Neural crest cell (in vitro differentiated cells): ENCODE measurements at places on chromosomes 4 and X.

- DNase-seq, result no peak
Observed at GRCh38 chr4:128603081-128603480, 206.4 kb upstream of the JADE1 start.

DNA sequence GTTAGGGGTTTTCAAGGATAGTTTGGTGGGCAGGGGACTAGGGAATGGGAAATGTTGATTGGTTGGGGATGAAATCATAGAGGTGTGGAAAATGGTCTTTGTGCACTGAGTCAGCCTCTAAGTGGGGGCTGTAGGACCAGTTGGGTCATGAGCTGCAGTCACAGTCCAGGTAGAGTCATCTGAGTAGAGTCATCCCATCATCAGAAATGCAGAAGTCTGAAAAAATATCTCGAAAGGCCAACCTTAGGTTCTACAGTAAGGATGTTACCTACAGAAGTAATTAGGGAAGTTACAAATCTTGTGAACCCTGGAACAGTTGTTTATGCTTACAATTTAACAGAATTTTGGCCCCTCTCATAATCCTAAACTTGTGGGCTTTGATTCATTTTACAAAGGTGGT, 63.4 kb upstream of the AP1S2 start:
- no peak for DNase-seq

DNA sequence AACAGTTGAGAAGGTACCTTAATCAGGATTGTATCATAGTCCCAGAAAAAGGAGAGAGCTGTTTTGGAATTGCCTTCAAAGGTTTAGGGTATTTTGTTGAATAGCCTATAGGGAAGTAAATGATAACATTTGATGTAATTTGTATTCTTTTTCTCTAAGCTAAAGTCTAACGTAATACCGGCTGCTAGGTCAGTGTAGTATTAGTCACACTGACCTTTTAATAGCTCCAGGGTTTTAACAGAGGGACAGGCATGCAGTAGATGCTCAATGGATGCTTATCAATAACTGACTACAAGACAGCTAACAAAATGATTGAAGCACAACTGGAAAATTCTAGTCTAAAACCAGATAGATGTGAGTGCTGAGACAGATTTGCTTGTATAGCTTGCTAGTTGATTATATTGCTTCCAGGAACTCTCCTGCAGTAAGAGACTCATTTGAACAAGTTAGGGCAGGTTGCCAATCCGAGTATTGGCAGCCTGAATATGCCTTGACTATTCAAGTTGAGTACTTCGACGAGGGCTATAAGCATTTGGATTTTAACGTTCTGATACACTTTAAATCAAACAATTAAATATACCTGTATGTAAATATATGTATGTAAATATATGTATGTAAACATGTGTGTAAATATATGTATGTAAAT, 16.5 kb upstream of the PNPLA4 start:
- DNase-seq, result no peak

- no peak for DNase-seq
Observed at GRCh38 chrX:39667191-39667590, 430.6 kb downstream of the BCOR start.

- no peak for DNase-seq
Observed at GRCh38 chrX:134670134-134670924, 12.1 kb upstream of the PLAC1 start.

DNA sequence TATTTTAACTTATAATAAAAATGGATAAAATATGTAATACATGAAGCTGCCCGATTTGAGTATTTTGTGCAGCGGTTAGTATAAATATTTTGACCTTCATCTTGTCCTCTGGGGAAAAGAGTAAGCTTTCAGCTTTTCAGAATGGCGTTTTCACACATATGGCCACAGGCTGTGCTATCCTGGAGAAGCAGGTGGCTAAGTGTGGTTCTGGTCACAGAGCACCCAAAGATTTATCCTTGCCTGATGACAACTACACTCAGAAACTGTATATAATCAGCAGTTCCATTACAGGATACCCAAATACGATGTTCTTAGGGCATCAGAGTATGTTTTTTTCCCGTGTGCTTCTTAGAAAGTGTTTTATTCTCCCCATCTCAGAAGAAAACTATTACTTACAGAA, 42.3 kb upstream of the ANK2 start:
- no peak for DNase-seq

DNA sequence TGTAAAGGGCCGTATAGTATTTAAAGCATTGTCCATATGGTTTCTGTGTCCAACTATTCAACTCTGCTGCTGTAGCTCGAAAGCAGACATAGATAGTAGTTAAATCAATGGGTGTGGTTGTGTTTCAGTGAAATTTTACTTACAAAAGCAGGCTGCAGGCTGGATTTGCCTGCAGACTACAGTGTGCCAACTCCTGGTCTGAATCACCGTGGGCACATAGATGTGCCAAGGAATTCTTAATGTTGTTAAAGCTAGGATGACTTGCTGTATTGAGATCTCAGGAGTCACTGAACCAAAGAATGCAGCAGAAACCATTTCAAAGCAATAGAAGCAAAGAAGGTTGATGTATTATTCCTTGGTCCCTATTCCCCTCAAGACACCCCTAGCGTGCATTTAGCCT, 379.0 kb downstream of the STIM2 start:
- no peak for DNase-seq

DNA sequence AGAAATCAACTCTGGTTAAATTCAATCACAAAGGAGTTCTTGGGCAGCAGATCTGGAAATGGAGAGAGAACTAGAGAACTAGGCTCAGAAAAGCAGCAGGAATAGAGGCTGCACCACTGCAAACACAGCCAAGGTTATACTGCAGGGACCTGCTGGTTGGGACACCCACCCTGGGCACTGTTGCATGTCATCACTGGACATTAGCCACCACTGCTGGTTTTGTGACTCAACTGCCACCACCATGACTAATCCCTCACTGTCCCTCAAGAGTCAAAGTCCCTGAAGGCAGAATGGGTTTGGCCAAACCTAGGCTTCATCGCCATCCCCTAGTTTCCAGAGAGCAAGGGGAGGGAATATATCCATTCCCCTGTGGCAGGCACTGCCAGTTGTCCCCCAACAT, 38.1 kb upstream of the IRAK1 start:
- DNase-seq, result no peak

DNA sequence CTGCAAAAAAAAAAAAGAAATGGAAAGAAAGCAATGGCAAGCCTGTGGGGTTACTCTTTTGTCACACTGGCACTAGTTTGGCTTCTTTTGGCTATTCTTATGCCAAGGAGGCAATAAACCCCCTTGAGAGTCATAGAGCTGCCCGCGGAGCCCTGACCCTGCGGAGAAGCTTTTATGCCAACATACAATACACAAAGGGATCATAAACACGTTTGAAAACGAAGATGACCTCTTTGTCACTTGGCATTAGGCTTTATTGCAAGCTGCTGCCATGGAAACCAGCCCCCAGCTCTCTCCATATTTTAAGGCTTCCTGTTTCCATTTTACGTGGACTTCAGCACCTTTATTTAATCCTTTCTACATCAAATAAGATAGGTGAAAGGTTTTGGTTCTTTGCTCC, 7.6 kb downstream of the NEUROG2 start:
- DNase-seq, result no peak

- DNase-seq, result no peak
Observed at GRCh38 chr4:138188406-138189084, 53.6 kb downstream of the SLC7A11 start.

DNA sequence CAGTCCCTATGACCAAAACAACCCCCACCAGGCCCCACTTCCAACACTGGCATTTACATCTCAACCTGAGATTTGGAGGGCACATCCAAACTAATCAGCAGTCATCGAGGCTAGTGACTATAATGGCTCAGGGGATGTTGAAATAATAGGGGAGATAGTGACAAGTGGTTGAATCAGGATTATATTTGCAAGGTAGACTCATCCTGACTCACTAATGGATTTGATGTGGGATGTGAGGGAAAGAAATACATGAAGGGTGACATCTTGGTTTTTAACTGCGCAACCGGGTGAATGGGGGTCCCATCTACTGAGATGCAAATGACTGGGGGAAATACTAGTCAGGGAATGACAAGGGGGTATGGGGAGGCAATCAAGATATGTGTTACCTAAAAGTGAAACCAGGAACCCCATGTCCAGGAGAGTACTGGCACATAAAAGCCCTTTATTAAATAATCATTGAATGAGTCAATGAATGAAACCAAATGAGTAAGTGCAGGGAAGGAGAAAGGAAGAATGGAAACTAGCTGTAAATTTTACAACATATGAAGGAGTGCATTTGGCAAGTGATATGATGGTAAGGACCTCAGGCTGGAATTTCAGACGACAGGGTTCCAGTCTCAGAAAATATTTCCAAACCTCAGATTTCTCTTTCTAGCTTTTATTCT, 78.3 kb downstream of the PARM1 start:
- DNase-seq, result no peak

- DNase-seq, result no peak
Observed at GRCh38 chr4:39346856-39347519, 19.2 kb downstream of the RFC1 start.

GRCh38 chr4:157804986-157805385, 367.8 kb downstream of the GASK1B start:
- DNase-seq, result no peak

GRCh38 chrX:96971812-96972211, 88.1 kb downstream of the RPA4 start:
- no peak for DNase-seq

DNA sequence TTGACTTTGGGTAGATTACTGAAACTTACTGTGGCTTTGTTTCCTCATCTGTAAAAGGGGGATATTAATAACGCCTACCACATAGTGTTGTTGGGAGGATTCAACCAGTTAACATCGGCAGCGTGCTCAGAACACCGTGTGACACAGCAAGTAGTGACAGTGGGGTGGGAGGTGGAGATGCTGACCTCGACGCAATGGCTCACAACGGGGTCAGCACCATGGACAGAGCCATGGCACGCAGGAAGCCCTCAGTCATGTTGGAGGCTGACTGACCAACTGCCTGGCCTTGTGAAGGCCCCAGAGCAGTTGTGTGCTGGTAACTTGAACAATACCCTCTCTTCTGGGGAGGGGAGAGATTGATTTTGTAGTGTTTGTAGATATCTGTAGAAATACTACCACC, 93.2 kb downstream of the WFS1 start:
- peak; percentile 68 for DNase-seq

DNA sequence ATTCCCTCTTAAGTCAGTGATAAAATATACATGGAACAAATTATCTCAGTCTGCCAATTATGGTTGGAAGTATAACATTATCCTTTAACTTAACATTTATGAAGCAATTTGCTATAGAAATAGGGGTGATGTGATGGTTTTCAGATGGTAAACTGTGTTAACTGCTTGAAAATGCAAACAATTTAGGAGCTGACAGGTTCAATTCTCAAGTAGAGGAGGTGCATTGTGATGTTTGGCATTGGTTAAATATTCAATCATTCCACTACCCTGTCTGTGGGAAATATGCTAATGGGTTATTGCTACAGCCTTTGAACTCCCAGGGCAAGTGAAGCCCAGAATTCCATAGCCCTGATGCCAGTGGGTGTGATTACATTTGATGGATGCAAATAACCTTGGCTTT, 243.4 kb upstream of the GK2 start:
- no peak for DNase-seq

GRCh38 chrX:130994671-130995070, 63.5 kb upstream of the ARHGAP36 start:
- peak; percentile 65 for DNase-seq

- no peak for DNase-seq
Observed at GRCh38 chrX:120000490-120001246, 57.1 kb upstream of the NKAP start.

GRCh38 chr4:74475091-74475800, 30.3 kb downstream of the AREG start:
- no peak for DNase-seq

DNA sequence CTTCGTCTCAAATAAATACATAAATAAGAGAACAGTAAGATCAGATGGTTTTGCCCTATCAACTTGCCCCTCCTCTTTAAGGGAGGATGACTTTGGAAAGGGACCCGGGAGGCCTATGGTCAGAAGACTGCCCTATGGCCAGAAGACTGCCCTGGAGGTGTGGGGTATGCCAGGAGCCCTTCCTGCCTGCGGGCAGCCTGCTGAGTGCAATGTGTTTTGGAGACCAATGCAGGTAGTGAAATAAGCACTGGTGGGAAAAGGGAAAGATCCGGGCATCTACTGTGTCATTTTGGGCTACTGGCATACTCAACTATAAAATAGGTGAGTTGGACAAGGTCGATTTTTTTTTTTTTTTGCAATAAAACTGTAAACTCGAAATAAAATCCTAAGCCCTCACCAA, 129.8 kb upstream of the SLC34A2 start:
- DNase-seq, result no peak

DNA sequence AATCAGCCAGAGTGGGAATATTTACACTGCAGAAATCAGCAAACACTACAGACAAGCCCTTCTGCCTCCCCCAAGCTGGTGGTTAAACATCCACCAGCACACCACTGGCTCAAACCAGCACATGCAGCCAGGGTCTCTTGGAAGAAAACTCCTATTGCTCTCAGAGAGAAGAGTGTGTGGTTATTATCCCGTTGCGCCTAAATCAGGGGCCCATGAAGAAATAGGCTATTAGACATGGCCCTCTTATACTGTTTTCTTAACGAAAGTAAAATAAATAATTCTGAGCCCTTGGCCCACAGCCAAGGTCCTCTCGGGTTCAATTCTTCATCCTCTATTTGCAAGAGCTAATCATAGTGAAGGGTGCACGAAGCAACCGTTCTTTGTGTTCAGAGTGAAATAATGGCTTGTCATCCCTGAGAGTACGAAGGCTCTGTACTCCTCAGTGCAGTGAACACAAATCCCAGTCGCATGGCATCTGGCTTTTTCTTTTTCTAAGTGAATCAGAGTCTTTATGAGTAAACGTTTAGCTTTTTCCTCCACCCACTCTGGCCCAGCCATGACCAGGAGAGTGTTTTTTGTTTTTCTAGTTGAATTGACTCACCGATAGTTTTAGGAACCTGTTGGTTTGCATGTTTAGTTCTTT, 33.4 kb upstream of the RBM47 start:
- no peak for DNase-seq

GRCh38 chr4:10703766-10704429, 19.3 kb upstream of the CLNK start:
- no peak for DNase-seq

DNA sequence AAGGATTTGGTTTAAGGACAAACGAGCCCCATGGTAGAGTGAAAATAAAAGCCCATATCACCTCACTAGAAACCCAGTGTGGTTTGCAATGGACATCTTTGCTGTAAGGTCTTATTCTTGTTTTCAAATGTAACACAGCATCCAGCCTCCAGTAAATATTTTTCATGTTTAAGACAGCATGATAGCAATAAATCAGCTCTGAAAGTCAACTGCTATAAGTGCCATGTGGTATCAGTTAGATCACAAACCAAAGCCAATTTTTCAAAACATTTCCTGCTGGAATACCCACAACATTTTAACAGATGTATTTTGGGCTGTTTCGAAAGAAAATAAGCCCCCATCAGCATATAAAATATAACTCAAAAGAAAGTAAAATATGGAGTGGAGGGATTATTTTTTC, 24.0 kb upstream of the SCML1 start:
- no peak for DNase-seq

DNA sequence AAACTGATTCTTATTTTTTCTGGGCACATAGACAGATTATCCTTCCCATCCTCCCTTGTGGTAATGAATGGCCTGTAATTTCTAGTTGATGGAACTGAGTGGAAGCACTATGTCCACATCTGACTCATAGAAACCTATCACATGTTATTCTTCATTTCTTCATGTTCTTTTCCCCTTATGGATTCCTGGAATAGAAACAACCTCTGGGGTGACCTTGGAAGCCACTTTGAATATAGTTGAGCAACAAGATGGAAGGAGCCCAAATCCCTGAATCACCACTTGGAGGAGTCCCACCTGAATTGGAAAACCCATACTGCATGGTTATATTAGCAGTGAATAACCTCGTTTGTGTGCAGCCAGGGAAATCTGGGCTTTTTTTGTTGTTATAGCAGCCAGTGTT, 137.8 kb downstream of the MID1IP1 start:
- DNase-seq, result no peak

GRCh38 chr4:22122062-22122461, 173.5 kb upstream of the KCNIP4 start:
- no peak for DNase-seq
